ENCODE measurements at places on chromosomes 12 and 14.

DNA sequence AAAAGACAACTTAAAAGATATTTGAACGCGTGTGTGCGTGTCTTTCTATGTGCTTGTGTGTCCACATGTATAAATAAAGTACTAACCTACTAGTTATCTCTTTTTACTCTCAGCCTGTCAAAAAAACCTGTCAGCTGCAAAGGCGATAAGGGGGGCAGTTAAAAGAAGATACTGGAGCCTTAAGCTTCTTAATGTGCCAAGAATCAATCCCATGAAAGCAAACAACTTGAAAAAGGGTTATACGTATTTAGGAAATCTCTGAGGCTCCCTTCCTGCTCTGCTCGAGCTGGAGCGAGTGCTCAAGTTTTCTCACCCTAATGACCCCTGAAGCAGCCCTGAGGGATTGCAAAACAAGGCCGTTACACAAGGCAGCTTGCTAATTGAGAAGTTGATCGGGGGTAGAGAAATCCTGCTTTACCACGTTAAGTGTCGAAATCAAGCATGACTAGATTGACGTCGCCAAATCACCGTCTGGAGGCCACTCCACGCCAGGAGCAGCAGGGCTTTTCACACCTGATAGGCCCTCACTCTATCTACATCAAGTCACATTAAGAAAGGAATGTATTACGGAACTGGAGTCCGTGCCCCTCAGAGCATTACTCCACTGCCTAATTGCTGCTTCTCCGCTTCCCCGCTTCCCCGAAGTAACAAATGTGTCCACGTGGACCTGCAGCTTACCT is 32.4 kb downstream of the LMO3 start:
- peak; percentile 15 for DNase-seq

DNA sequence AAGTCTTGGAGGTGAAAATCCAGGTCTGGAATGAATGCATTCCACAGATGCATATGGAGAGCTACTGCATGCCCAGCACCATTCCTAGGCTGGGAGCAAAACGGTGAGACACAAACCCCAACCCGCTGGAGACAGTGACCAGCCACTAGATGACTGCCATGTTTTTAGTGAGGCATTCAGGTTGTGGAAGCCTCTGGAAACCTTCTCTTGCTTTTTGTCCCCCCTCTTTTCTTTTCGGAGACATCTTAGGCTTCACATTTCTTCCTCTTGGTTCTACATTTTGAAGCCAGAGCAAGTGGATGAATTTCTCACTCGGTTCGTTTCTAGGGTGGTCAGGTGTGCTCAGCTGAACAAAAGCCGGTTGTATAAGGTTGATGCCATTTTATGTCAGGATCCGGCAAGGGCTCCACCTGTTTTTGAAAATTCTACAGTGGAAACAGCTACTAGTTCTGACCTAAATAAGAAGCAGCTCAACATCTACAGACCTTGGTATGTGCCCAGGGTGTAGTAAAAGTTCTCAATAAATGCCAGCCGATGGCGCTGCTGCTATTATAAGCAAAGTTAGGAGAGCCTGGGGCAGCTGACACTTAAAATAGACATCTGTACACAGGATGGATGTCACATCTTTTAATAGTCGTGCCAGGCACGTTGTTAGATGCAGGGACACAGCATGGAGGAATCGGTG is 1.8 kb upstream of the ZNF839 start:
- DNase-seq = peak; percentile 33

- no peak for DNase-seq
These were observed 3.4 kb downstream of the ACIN1 start for GRCh38 chr14:23091294-23092225.

DNA sequence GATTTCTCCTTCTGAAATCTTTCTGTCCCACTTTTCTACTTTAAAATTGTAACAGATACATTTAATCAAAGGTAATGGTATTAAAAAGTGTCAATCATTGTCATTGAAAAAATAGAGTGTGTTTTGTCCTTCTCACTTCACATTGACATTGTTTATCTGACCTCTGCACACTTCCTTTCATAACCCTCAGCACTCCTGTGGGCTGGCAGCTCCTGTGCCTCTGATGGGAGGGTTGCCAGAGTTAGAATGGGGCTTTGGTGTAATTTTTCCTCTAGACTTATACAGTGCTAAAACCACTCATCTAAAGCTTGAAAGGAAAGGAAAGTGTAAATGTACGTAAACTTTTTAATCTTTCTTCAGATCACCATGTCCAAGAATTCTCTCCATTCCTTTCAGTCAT is 23.7 kb downstream of the KCNA1 start:
- no peak for DNase-seq

GRCh38 chr12:67410246-67410645 is 141.1 kb downstream of the CAND1 start:
- DNase-seq = no peak

DNA sequence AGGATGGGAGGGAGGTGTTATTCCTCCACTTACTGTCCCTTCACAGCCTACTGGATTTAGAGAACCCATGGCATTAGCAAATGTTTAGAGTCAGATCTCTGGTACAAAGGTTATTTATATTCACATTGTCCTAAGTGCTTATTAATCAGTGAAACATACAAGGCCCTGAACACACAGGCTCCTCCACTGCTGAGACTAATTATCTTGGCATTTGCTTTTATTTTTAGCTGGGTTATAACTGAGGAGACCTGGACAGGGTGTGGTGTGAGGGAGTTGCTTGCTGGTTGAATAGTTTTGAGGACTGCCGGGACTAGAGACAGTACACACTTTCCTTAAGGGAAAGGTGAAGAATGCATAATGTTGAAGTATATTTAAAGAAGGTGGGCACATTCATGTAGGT is 77.5 kb downstream of the FIGNL2 start:
- DNase-seq = no peak

DNA sequence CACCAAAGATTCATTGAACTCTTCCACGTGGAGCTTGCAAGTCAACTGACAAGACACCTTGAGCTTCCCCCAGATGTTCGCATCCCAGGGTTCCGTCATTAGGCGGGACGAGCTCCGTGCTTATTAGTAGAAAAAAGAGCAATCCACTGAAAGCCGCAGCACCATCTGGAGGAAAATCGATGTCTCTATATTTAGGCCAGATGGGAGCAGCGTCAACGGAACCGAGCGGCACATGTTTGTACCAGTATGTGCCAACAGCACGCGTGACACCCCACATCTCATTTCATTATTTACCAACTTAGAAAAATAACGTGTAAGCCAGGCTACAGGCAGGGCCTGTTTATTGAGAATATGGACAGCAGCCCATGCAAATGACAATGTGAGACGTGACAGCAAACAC is 45.8 kb upstream of the TMEM132D start:
- DNase-seq = no peak

DNA sequence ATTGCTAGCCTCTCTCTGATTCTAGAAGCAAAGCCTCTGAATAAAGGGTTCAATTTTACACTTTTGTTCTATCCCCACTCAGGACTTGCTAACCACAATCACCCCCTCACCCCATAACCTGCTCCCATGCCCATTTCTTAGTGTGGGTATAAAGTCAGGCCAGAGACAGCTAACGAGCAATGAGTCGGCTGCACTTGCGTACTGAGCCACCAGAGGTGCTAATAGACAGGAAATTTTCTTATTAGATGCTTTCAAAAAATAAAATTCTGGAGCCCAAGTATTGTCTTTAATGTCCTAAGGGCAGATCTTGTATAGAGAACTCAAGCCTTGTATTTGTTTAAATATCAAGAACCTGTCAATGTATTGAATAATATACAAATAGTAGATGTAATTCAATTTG is 256.9 kb downstream of the SYT1 start:
- DNase-seq = no peak

- no peak for DNase-seq
These were observed 195.4 kb downstream of the KIF26A start for GRCh38 chr14:104333646-104334423.

DNA sequence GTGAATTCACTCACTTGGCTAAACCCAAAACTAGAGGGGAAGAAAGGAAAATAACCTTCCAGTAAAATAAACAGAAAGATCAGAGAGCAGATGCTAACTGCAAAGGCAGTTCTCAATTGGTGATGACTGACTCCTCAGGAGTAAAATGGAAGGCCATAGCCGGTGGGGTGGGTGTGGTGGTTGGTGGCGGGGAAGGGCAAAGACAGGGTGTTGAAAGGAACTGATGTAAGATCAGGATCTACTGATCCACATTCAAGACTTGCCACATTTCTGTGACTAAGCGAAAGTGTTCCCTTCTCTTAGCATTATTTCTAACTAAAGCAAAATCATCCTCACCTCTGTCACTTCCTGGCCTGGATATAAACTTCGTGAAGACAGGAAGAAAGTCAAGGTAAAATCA is 26.3 kb upstream of the TC2N start:
- DNase-seq = peak; percentile 68
